ENCODE measurements at places on chromosomes 13 and 19.
A peak's percentile ranks its signal among the peaks of the same experiment; 100 is the strongest.

- no peak for DNase-seq
Measured at GRCh38 chr19:8310342-8311055, 2.3 kb upstream of the CD320 start.

DNA sequence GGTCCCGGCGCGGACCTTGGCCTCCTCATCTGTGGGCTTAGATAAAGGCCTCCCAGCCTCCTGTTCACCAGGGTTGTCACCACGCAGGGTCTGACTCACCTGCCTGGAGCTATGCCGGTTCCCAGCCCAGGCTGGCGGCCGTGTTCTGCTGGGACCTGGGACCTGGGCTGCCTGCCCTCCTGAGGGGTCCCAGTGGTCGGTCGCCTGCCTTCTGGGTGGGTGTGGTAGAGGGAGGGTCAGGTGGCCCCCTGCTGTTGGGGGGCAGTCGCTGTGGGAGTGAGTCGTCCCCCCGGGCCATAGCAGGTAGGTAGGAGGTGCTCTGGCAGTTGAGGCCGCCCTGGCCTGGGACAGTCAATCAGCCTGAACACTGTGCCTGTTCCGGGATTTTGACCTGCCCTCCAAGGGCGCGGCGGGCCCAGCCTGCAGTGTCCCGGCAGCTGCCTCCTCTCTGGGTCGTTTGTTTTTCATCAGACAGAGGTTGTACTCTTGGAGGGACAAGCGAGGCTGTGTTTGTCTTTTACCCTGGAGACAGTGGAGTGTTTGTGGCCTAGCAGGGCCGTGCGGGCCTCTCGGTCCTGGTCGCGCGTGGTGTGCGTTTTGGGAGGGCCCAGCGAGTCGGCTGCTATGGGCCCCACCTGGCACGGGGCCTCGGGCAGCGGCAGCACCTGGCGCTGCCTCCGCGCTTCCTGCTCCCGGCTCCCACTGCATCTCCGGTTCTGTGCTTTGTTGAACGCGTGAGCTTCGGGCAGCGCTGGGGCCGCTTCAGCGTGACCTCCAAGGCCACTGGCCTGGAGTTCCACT is 2.6 kb downstream of the ADAT3 start:
- no peak for DNase-seq

GRCh38 chr13:42600943-42601342 is 27.0 kb downstream of the TNFSF11 start:
- peak; percentile 1 for DNase-seq

GRCh38 chr13:113383089-113383488 is 19.2 kb upstream of the GRTP1 start:
- DNase-seq, result peak; percentile 36

DNA sequence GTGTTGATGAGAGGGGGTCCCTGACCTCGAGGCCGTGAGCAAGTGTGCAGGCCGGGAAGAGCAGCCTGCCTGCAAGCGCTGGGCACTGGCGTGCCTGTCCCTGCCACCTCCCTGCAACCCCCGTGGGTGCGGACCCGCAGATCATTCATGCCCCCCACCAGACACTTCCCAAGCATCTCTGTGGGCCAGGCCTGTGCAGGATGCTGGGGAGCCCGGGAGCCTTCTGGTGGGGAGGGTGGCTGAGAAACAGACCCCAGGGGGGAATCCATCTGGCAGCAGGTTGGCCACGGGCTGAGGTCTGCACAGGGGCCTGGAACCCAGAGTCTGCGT is 18.4 kb upstream of the CACTIN start:
- no peak for DNase-seq

GRCh38 chr13:112245179-112245724 is 130.9 kb upstream of the SPACA7 start:
- DNase-seq, result no peak

DNA sequence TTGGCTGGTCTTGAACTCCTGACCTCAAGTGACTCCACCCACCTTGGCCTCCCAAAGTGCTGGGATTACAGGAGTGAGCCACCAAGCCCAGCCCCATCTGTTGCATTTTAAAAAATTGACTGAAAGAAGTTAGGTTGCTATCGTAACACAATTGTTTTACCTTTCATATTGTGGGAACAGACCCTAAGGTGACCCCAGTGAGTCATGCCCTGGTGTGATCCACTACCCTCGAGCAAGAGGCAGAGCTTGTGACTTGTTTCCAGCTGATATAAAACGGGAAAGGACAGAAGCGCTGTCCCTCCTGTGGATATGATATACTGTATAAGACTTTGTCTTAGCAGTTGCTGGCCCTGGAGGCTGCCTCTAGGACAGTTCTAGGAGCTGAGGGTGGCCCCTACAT is 308.6 kb downstream of the HS6ST3 start:
- DNase-seq, result no peak

- no peak for DNase-seq
Measured at GRCh38 chr19:35211545-35212230, 16.9 kb downstream of the FAM187B start.

GRCh38 chr13:113785051-113786010 is 26.3 kb downstream of the TMEM255B start:
- peak; percentile 91 for DNase-seq

DNA sequence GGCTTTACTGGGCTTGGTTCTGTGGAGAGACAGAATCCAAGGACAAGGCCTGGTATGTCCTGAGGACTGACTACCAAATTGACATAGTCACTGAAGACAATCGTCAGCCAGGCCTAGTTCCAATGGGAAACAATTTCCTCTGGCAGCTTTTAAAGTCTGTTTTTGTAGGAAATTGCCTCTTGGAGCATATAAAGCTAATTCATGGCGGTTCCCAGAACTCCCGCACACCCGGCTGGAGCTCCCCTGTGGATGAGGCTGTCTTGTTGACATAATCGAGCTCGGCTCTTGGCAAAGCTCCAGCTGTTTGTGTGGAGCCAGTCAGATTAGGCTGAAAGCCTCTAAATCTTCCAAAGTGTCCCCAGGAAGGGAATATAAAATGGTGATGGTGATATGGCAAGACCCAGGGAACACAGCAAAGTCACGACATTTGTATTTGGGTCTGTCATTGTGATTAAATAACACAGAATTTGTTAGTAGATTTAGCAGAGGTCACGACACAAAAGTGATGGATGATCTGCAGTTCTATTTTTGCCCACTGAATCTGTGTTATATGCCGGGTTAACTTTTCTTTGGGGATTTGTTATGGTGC is 395.0 kb downstream of the PCDH9 start:
- DNase-seq, result peak; percentile 4

DNA sequence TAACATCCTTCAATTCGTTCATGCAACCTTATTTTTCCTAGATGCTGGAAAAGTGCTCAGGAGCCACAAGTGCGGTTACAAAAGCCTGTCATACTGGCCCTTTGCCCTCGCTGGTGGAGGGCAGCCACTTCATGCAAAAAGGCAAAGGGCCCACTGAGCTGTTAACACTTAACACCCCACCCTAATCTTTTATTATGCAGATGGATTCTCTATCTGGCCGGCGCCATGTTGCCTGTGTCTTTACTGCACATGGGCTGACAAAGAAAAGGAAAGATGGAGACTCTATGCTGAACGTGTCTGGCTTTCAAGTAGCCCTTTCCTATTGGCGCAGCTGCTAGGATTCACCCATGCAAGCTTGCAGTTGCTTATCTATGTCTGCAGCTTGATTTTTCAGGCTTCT is 10.8 kb downstream of the OR7D2 start:
- DNase-seq, result no peak

GRCh38 chr19:51116736-51117286 is 7.9 kb upstream of the SIGLEC9 start:
- DNase-seq, result no peak

GRCh38 chr19:30924670-30925069 is 424.6 kb downstream of the TSHZ3 start:
- DNase-seq, result no peak

DNA sequence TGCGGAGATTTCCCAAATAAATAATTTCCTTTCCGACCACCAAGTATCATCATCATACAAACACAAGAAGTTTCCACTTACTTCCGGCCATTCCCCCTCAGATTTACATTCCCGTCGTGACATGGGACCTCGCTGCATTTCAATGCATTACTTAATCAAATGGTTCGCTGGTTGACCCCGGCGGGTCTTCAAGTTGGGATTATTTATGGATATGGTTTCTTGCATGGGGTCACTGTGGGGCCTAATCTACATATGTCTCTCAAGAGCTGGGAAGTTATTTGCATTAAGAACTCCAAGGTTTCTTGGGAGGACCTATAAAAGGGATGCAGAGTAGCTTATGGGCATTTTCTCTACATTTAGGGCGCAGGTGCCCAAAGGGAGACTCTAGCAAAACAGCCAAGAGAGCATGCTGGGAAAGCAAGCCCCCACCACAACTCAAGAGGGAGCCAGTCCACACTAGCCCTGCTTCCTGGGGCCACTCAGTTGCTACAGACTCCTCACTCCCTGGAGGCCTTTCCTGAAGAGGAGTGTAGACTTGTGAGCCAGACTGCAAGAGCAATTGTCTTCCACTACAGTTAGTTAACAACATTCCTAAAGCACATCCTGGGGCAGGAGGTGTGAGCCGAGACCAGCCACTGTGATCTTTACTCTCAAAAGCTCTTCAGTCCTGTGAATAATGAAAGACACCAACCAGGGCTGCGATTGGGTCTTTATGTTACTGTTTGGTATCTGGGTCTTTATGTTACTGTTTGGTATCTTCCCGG is 125.3 kb downstream of the KATNAL1 start:
- DNase-seq, result no peak

DNA sequence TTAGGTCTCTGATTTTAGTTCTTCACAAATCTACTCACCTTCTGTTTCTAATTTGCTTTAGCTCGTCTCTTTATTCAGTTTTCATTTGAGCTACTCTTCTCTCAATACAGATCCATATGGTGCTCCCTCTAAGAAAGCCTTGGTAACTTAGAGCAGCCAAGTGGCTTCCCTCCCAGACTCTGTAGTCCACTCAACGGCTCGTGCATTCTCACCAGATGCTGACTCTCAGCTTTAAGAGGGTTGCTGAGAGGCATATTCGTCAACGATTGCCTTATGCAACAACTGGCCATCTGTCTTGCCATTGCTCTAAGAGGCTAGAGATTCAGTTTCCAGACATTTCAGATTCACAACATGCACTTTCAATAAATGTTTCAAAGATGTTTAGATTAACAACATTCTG is 785.8 kb upstream of the SLC10A2 start:
- DNase-seq, result no peak

- DNase-seq, result no peak
Measured at GRCh38 chr13:103762523-103762922, 696.3 kb upstream of the SLC10A2 start.
